H1 (cell line): ENCODE measurements at places on chromosomes 5 and 9.

- DNase-seq = no peak
These were observed 17.3 kb downstream of the EXD3 start for GRCh38 chr9:137405677-137406081.

- no peak for DNase-seq
These were observed 18.3 kb downstream of the UGCG start for GRCh38 chr9:111914749-111915424.

GRCh38 chr5:127601111-127601510 lies 47.8 kb upstream of the CTXN3 start:
- DNase-seq = no peak

DNA sequence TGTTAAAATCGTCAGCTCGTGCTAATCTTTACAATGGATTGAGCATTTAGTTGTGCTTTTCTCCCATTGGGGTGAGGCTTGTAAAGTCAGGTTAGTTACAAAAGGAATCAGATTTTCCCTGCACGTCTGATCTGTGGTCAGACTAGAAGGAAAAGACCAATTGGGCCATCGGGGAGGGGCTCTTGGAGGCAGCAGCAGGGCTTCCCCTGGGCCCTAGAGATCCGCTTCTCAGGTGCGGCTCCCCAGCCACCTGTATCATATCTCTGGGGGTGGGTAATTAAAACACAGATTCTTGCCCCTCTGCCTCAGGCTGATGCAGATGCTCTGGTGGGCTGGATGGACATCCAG lies 200.3 kb downstream of the HSPA4 start:
- no peak for DNase-seq

DNA sequence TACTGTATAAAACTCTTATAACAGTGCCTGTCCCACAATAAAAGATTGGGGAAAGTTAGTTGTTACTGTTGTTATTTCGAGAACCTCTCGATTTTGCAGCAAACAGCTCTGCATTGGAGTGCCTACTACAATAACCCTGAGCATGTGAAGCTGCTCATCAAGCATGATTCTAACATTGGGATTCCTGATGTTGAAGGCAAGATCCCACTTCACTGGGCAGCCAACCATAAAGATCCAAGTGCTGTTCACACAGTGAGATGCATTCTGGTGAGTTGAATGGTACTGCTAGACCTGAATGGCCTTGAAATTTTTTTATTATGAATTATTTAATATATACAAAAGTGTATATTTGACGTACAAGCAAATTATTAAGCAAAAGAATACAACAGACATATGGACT lies 123.2 kb downstream of the TEX10 start:
- DNase-seq = no peak

DNA sequence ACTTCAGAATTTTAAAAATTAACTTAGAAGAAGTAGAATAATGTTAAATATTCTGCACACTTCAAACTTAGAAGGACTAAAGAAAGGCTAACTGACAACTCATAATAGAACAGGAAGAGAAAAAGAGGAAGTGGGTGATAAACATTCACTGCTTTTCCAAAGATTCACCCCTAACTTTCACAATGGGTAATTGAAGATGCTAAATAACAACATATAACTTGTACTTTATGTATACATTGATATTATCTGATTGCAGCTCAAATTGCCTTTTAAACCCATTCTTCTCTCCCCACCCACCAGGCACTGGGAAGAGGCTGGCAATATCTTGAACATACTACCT lies 376.6 kb downstream of the EFNA5 start:
- DNase-seq = no peak

GRCh38 chr5:175700991-175701390 lies 43.1 kb downstream of the HRH2 start:
- no peak for DNase-seq

DNA sequence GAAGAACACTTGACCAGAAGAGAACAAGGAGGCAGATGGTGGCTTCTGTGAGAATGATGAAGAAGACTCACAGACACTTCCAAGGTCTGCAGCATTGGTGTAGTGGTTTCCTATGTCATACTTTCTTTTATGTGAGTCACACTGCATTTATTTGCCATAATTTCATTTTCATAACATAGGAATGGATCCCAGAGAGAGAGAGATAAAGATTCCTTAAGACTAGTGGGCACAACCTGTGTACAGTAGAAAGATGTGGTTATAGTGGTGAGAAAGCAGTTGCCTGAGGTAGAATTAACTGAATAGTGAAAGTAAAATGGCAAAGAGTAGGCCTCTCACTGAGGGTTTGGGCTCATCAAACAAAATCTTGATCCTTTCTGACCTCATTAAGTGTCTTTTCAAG lies 7.6 kb upstream of the CCDC152 start:
- DNase-seq = no peak

DNA sequence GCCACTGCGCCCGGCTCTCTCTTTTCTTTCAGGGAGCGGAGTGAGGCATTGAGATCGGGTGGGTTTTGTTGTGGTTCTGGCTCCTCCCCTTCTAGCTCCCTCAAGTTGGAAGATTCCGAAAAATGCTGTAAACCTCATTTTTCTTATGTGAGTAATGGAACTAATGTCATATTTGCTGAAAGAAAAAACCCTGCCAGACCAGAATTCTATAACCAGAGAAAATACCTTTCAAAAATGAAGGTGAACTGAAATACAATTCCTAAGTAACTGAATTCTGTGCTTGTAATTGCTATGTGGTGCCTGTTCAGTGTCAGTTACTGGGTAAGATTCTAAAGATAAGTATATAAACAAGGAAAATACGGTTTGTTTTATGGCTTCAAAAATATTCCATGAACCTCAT lies 30.9 kb upstream of the CDK20 start:
- no peak for DNase-seq

DNA sequence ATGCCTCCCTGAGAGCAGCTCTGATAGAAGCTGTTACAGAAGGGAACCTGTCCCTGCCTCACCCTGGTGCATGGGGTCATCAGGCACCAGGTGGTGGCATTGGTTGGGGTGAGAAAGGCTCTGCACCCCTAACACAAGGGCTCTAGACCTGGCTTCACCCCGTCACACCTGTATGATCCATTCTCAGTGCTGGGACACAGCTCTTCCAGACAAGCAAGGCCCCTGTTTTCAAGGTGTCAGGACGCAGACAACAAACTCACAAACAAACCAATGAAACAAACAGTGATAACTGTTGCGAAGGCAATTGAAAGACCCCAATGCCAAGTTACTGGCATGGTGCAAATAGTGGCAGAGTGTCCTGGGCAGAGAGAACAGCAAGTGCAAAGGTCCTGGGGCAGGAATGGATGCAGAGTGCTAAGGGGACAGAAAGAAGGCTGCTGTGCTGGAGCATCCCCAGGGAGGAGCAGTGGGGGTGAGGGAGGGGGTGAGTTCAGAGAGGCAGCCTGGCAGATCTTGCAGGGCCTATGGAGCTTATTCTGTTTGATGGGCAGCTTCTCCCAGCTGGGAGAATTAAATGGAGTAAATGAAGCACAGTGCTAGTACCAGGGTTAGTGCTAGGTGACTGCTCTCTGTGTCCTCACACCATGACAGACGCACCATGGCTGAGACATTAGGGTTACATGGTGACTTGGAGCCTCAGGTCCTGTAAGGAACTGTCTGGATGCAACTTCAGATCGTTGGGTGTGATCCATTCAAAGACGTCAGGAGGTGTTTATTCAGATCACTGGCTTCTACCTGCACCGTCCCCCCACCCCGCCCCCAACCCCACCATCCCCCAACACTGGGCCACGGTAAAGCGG lies 67.9 kb upstream of the UNC5A start:
- no peak for DNase-seq

DNA sequence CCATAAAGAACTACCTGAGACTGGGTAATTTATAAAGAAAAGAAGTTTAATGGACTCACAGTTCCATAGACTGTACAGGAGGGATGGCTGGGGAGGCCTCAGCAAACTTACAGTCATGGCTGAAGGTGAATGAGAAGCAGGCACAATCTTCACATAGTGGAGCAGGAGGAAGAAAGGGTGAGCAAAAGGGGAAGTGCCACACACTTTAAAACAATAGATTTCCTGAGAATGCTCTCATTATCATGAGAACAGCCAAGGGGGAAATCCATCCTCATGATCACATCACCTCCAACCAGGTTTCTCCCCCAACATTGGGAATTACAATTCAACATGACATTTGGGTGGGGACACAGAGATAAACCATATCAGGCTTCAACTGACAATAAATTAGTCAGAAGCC lies 664.9 kb downstream of the TAF11L14 start:
- DNase-seq = no peak

GRCh38 chr9:68433531-68434110 lies 77.2 kb downstream of the PGM5 start:
- DNase-seq = no peak

GRCh38 chr9:75906531-75906930 lies 16.1 kb downstream of the PCSK5 start:
- DNase-seq = no peak

DNA sequence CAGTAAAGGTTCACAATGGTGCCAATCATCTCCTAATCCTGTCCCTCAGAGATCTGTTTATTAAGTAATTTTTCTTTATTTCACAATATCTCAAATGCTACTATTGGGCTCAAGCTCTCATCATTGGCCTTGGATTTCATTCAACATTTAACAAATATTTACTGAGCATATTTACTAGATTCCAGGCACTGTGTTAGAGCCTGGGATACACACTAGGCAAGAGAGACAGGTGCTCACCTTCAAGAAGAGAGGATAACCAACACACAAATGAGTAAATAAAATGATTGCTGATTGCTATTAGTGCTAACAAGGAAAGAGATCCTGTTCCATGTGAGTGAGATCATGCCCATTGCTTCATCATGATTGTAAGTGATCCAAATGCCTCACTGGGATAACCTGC lies 27.4 kb downstream of the PPP2R2B start:
- DNase-seq = no peak

DNA sequence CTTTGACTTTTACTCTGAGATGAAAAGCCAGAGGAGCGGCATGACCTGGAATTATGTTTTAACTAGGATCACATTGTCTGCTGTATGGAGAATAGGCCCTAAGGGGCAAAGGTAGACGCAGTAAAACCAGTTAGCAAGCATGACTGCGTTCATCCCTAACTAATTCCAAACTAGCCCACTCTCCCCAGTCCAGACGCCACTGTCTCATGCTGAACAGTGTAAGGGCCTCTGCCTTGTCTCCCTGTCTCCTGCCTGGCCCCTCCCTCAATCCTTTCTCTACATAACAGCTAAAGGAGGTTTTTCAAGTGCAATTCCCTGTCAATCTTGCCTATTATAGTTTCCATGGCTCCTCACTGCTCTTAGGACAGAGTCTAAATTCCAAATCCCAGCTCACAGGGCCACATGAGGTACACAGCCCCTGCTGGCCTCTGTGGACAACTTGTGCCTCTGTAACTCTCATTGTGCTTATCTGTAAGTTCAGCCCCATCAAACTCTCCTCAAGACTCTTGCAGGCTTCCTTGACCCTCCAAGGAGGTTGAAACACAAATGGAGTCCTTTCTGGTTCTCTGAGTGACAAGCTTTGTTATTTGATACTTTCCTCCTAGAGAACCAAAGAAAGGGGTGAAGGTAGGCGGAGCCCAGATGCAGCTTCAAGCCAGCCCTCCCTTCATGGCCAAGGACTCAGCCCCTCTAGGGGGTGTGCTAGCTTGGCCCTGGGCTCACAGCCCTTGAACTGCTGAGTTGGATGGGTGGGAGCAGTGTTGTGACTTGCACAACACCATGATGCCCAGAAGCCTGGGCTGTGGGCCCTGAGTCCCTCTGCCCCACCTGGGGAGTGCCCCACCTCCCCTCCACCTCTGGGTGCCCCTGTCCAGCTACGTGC lies 16.0 kb upstream of the SLC22A4 start:
- DNase-seq = no peak

DNA sequence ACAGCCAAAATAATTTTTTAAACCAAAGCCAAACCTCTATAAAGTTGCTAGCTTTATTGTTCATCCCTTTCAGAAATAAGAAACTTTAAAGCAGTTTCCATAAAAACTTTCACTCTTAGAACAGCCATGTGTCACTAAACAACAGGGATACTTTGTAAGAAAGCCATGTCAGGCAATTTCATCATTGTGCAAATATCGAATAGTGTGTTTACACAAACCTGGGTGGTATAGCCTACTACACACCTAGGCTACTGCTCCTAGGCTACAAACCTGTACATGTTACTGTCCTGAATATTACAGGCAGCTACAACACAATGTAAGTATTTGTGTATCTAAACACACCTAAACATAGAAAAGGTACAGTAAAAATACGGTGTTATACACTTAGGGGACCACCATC lies 59.9 kb downstream of the TLE1 start:
- no peak for DNase-seq

- DNase-seq = no peak
These were observed 12.4 kb upstream of the SIL1 start for GRCh38 chr5:139210585-139210984.

- no peak for DNase-seq
These were observed 5.4 kb upstream of the B4GALT1 start for GRCh38 chr9:33172256-33173238.

DNA sequence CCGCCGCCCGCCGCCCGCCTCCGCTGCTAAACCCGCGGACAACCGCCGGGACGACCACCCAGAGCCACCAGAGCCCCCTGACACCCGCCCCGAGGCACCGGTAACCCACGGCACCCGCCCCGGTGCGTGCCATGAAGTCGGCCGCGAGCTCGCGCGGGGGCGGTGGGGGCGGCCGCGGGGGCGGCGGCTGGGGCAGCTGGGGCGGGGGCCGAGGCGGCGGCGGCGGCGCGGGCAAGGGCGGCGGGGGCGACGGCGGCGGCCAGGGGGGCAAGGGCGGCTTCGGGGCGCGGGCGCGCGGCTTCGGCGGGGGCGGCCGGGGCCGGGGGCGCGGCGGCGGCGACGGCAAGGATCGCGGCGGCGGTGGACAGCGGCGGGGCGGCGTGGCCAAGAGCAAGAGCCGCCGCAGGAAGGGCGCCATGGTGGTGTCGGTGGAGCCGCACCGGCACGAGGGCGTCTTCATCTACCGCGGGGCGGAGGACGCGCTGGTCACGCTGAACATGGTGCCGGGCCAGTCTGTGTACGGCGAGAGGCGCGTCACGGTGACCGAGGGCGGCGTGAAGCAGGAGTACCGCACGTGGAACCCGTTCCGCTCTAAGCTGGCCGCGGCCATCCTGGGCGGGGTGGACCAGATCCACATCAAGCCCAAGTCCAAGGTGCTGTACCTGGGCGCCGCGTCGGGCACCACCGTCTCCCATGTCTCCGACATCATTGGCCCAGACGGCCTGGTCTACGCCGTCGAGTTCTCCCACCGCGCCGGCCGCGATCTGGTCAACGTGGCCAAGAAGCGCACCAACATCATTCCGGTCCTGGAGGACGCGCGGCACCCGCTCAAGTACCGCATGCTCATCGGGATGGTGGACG lies 499 bp downstream of the FBLL1 start:
- DNase-seq = no peak

DNA sequence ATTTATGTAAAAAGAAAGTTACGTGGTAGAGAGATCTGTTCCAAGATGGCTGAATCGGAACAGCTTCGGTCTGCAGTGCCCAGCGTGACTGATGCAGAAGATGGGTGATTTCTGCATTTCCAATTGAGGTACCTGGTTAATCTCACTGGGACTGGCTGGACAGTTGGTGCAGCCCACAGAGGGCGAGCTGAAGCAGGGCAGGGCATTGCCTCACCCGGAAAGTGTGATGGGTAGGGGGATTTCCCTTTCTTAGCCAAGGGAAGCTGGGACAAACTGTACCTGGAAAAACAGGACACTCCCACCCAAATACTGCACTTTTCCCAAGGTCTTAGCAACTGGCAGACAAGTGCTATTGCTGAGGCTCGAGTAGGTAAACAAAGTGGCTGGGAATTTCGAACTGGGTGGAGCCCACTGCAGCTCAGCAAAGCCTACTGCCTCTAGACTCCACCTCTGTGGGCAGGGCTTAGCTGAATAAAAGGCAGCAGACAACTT lies 13.1 kb upstream of the HSD17B4 start:
- DNase-seq = no peak
